ENCODE measurements at places on chromosomes 5 and 9.

DNA sequence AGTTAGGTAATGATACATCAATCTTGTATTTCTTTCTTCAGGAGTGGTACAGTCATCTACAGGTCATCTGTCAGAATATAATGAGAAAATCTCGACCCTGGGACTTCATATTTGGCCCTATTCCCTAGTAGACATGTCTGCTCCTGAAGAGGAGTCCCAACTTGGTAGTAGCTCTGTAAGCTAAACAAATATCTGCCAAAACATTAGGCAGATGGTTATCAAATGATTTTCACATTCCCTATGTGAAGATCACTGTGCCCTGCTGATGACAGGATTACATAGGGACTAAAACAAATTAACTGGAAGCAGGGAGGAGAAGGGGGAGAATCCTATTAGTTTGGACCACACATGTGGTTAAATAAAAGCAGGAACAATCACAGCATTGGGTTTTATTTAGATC lies 138.6 kb upstream of the NFIB start:
- no peak for DNase-seq

DNA sequence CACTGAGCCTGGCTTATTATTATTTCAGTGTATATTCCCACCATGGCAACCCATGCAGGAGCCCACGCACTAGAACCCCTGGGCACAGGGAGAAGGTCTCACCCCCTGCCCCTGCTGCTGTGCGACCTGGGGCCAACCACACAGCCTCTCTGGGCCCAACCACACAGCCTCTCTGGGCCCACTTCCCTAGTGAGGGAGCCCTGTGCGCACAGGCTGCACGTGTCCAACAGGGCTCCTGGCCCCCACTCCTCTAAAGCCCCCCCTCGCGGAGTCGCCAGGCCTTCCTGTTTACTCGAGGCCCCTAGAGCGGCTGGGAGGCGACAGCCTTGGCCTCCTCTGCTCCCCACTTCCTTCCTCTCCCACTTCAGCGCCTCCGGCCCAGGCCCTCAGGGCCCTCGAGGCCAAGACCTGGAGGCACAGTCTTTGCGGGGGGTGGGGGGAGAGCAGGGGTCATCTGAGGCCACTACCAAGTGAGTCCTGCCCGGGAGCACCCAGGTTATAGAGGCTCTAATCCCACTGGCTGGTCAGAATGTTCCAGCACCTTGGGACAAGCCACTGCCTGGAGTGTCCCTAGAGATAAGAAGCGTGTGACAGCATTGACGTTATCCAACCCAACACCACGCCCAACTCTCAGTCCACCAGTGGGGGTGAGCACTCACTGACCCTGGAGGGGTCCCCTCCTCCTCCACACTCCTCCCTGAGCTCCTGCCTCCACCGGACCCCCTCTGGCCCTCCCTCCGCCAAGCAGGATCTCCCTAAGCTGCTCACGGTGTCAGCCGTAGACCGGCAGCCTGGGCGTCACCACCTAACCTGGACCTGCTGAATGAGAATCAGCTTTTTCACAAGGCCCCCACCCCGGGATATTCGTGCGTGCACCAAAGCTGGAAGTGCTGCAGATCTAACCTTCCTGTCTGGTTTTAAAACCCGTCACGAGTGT lies 7.9 kb upstream of the ENG start:
- DNase-seq, result no peak

DNA sequence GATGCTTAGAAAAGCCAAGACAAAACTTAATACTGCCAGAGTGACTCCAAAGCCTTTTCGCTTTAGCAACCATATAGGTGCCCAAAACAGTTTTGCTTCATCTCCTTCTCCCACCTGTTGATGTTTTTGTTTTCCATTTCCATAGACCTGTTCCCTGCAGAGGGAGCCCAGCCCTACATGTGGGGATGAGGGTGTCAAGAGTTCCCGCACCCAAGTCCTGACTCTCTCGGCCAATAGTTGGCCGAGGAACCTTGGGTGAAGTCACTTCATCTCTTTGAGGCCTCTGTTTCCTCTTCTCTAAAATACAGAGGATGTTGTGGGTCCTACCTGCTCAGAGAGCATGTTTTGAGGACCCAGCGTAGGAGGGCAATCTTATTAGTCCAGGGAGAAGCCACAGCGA lies 38.5 kb upstream of the LCP2 start:
- DNase-seq, result no peak

DNA sequence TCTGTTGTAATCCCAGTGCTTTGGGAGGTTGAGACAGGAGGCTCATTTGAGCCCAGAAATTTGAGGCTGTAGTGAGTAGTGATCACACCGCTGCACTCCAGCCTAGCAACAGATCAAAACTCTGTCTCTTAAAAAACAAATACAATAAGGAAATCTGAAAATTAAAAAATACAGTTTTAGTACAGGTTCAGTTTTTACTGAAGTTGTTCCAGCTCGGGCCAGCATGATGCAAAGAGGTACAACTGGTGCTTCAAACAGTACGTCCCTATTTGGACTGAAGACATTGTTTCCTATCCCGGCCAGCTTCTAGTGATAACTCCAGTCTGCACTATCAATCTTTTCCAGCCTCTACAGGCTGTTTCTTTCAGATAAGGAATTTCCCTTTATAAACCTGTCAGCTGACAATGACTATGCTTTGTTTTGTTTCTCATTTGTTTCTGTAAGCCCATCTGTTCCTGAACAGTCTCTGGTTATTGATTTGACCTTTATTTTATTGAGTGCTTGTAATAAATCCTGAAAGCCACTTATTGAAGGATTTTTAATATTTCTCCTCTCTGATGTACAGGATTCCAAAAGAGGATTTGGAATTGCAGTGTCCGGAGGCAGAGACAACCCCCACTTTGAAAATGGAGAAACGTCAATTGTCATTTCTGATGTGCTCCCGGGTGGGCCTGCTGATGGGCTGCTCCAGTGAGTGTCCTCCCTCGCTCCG lies 41.9 kb downstream of the TJP2 start:
- DNase-seq, result no peak

DNA sequence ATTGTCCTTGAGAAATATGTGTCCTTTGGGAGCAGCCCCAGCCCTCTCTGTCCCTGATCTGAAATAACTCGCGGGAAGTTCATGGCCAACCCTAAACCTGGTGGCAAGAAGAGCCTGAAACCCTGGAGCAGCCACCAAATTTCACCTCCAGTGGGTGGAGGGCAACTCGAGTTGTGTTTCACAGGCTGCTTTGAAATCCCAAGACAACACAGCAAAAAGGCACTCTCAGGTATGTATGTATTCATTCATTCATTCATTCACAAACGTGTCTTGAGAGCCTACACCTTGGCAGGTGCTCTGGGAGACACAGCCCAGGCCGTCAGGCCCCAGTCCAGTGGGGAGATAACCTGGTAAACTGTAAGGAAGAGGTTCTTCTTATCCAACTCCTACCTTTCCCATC lies 35.7 kb upstream of the ALDH1B1 start:
- no peak for DNase-seq

DNA sequence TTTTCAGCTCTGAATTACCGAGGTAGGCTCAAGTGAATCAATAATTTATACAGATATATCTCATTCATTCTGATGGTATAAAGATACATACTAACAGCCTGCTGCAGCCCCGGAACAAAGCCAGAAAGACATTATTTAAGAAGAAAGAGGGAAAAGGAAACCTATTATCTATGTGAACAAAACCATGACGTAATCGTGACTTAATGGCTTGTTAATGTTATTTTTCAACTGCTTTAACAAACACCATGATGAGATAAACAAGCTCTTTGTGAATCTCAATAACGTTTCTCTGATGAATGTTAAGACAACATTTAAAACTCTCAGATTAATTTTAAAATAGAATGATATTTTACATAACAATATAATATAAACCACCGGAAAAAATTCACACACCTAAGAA lies 237.1 kb downstream of the SLF1 start:
- no peak for DNase-seq

DNA sequence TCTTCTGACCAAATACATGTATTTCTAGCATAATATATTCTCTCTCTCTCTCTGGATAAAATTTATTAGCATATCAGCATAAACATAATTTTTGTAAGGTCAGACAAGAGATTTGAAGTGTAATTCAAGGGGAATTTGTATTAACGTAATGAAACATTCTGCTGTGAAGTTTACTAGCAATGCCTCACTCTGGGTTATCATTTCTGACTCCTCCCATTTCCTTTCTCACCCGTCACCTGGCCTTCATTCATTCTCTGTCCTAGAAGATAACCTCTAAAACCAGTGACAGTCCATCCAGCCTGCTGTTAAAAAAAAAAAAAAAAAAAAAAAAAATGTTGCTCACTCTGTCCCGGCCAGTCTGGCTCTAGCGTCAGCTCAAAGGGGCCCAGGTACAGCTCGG lies 27.1 kb downstream of the GRAMD2B start:
- no peak for DNase-seq

DNA sequence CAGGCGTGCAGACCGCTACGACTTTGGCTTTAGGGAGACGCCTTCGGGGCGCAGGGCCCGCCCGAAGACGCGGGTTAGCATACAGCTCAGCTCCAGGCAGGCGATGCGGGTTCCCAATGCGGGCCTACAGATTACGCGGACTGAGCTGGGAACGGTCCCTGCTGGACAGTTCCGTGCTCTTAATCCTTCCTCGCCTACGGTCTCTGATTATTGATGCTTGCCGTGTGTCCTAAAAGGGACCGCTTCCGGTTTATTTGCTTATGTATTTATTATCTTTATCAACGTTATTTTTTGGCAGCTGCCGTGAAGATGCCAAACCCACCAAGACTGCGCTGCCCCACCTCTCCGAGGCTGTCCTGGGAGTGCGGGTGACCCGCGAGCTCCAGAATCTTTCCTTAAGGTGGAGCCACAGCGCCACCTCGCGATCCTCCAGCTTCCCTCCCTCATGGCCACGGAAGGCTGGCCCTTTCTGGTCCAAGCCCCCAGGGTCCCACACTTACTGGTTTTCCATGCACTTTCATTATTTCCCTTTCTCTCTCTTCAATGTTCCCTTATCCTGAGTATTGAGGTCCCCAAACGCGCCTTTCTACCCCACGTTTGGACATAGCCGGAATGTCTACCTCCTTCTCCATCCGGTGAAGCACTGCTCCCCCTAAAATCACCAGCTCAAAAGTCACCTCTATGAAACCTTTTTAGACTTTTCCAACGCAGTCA lies 7.0 kb upstream of the EBF1 start:
- DNase-seq, result peak; percentile 68

GRCh38 chr9:110971234-110971633 lies 67.0 kb downstream of the LPAR1 start:
- DNase-seq, result no peak

- DNase-seq, result no peak
Measured at GRCh38 chr5:64333886-64334285, 168.2 kb downstream of the RNF180 start.

- DNase-seq, result no peak
Measured at GRCh38 chr5:1726956-1727355, 72.7 kb downstream of the MRPL36 start.

GRCh38 chr5:96278981-96279380 lies 154.1 kb downstream of the PCSK1 start:
- DNase-seq, result no peak

- DNase-seq, result no peak
Measured at GRCh38 chr5:153718713-153719112, 228.2 kb downstream of the GRIA1 start.

DNA sequence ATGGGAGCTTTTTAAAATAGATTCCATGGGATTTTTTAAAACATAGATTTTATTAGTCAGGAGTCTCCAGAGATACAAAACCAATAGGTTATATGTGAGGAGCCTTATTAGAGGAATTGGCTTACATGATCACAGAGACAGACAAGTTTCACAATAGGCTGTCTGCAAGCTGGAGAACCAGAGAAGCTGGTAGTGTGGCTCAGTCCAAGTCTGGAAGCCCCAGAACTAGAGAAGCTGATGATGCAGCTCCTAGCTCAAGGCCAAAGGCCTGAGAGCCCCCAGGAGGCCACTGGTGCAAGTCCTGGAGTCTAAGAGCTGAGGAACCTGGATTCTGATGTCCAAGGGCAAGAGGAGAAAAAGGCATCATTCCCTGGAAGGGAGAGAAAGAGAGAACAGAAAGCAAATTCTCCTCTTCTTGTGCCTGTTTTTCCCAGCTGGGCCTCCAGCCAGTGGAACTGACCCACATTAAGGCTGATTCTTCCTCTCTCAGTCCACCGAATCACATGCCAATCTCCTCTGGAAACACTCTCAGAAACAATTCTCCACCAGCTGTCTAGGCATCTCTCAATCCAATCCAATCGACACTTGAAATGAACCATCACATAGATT lies 59.3 kb downstream of the AHRR start:
- no peak for DNase-seq

GRCh38 chr5:97559827-97560598 lies 377.0 kb upstream of the RIOK2 start:
- no peak for DNase-seq

DNA sequence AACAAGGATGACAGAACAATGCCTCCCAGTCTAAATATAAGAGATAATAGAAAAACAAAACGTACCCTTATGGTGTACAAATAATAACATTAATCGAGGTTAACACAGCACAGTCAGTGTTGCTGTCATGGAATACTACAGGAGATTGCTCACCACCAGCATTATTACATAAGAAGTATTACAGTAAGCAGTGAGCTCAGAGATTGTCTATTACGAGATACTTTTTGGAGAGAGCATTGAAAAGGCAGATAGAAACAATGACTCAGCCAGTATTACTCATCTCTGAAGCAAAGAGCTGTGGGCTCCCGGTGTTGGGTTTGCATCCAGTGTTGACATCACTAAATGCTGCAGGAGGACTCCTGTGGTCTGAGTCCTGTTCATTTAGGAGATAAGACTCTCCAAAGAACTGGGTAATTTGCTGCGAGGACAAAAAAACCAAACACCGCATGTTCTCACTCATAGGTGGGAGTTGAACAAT lies 191.9 kb upstream of the SEMA6A start:
- DNase-seq, result no peak

DNA sequence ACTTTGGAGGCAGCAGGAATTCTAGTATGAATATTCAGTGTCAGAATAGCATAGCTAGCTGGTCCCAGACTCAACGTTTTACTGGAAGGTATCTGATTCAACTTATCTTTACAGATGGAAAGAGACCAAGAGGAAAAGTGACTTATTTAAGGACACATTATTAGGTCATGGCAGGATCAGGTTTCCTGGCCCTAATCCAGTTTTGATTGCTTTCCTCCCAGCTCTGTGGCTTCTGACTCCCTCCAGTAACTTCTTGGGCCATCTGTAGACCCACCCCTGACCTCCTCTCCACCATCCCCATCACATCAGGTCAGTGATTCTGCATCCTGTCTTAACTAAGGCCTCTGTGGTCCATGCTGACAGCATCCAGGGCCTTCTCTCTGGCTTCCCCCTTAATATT lies 38.4 kb downstream of the SH3TC2 start:
- DNase-seq, result no peak

- DNase-seq, result no peak
Measured at GRCh38 chr9:76912636-76913275, 6.8 kb upstream of the PRUNE2 start.

DNA sequence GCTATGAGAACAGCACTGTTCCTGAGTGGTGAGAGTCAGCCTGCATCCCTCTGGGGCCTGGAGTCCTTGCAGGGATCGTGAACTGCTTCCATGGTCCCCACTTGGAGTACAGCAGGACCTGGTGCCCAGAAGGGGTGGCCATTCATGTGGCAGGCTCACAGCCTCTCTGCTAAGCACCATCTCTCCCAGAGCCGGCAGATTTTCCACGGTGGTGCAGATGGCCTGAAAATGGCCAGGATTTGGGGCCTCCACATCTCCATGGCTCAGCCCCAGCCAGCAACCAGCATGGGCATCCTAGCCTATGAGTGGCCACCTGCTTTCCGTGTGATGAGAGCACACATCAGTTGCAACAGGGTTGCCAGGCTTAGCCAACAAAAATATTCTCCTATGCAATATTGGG lies 33.9 kb upstream of the SEMA4D start:
- DNase-seq, result no peak

Data from amniotic stem cell (primary cell).